Transverse colon (tissue), 4 donors: ENCODE measurements at places on chromosomes 5 and 9. TPM values are rescaled to one million over a fixed set of nuclear protein-coding genes. Genes with fewer than 3 reads are reported as not detected.
A peak's percentile ranks its signal among the peaks of the same experiment; 100 is the strongest.

The CCDC107 gene
- 32.0 TPM for total RNA-seq

- peak; percentile 66 for DNase-seq
- H3K27me3 ChIP-seq, result no peaks in the 10 kb centered on the region
- no peak overlapping the region for H3K4me3 ChIP-seq
- H3K36me3 ChIP-seq, result no peaks in the 10 kb centered on the region
These were observed 37.4 kb downstream of the WWC1 start for GRCh38 chr5:168328814-168329213.

DNA sequence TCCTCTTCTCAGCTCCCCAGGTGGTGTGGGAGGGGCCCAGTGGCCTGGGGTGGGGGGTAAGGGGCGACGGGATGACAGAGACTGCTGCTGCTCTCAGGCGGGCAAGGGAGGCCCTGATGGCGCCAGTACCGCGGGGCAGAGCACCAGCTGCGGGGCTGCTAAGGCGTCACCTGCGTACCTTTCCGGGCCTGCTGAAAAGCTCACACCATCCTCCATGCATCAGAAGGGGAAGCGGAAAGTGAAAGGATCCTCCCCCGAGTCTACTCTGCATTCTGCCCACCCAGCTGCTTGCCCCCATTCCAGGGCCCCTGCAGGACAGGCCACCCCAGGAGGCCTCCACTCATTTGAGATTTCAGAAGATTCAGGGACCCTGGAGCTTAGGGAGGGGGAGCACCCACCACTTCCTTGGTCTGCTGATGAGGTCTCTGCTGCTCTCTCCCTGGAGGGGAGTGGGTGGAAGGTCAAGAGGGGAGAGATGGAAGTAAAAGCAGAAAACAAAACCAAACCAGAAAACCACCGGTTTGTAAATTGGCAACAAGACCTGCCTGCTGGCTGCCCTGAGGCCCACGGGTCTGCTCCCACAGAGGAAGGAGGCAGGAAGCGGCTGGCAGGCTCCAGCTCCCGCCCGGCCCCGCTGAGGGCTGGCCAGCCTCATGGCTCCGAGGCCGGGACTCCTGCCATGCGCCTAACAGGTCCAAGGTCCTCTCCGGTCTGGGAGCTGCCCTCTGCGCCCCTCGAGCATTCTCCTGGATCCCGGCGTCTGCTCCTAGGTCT lies 33.6 kb downstream of the PRRT1B start:
- no peaks in the 10 kb centered on the region for H3K36me3 ChIP-seq
- no peak overlapping the region for H3K27ac ChIP-seq
- H3K27me3 ChIP-seq, result no peaks in the 10 kb centered on the region
- DNase-seq, result peak; percentile 35
- no peak overlapping the region for H3K4me3 ChIP-seq

DNA sequence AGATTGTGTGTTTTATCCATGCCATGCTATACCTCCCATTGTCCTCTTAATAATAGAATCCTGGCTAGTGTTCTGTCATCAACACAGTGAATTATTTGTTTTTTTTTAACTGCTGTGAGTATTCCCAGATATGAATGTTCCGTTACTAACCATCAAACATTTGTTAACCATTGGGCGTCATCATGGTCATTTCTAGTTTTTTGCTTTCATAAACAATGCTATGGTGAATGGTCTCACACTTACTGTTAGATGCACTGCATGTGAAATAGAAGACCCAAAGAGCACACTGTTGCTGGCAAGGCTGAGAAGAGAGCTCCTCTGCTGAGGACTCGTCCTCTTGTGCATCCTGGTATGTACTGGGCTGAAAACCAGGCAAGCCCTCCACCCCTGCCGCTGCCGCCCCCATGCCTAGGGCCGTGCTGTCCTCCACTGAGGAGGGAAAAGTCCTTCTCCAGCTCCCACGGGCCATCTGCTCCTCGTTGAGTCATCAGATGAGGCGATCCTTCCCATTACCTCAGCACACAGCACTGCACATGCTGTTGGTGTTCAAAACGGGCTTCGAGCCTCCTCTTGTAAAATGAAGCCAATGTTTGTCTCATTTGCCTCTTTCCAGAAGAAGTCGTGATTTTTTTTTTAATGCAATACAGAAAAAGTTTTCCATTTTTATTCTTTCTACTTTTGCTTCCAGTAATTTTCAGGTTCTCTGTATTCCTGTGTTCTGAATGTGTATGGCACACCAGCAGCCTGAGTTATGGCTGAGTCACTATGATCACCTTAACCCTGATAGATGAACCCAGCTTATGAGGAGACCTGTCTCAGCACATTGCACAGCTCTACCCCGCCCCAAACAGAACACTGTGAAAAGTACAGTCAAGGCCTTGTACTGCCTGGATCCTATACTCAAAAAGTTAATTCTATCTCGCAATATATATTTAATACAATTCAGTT lies 219.0 kb downstream of the AOPEP start:
- H3K27me3 ChIP-seq, result no peaks in the 10 kb centered on the region
- H3K27ac ChIP-seq, result peak overlapping the region; percentile 71
- H3K36me3 ChIP-seq, result no peaks in the 10 kb centered on the region
- peaks cover 44% of the 10 kb centered on the region for H3K4me1 ChIP-seq
- H3K4me3 ChIP-seq, result no peak overlapping the region

DNA sequence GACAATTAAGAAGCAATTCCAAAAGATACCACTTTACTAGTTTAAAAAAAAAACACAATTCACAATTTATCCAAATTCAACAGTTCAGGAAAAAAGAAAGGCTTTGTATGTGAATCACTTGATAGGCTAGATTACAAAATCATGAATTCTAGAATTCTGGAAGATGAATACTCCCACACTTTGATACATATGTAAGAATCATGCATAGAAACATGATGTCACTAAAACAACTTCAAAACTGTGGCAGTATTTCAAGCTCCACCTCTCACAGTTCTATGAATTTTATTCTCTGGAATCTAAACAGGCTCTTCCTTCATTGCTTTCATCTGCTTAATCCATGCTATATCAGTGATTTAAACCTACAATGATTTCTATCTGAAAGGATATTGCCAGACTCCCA lies 51.0 kb downstream of the GNAQ start:
- no peak overlapping the region for H3K4me3 ChIP-seq
- H3K4me1 ChIP-seq, result peaks cover 48% of the 10 kb centered on the region
- H3K36me3 ChIP-seq, result no peaks in the 10 kb centered on the region
- DNase-seq, result no peak
- H3K27ac ChIP-seq, result peak overlapping the region; percentile 82

GRCh38 chr9:79254900-79255650 lies 316.7 kb upstream of the TLE4 start:
- no peak for DNase-seq
- peaks cover 39% of the 10 kb centered on the region for H3K27me3 ChIP-seq
- H3K4me3 ChIP-seq, result no peak overlapping the region
- no peak overlapping the region for H3K27ac ChIP-seq

DNA sequence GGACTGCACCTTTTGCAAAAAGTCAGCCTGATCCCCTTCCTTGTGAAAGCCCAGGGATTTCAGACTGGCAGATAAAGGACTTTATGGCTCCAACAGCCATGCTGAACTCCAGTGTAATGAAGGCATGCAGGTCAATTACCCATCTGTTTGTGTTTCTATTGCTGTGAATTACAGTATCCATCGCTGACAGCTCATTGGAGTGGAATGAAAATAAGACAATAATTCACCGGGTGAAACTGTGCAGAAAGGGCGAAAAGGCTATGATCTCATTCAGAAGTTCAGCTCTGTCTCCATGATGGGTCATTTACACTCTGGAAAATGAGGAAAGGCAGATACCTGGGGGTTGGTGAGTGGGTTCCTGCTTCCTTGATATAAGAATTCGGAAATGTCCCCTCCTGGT lies 148.0 kb downstream of the BRINP1 start:
- H3K4me3 ChIP-seq, result no peak overlapping the region
- DNase-seq, result no peak
- no peaks in the 10 kb centered on the region for H3K4me1 ChIP-seq
- H3K27ac ChIP-seq, result no peak overlapping the region
- H3K27me3 ChIP-seq, result no peaks in the 10 kb centered on the region
- no peaks in the 10 kb centered on the region for H3K36me3 ChIP-seq

- no peak for DNase-seq
- H3K4me3 ChIP-seq, result no peak overlapping the region
- peaks cover 97% of the 10 kb centered on the region for H3K27me3 ChIP-seq
- no peaks in the 10 kb centered on the region for H3K36me3 ChIP-seq
- H3K27ac ChIP-seq, result no peak overlapping the region
- H3K4me1 ChIP-seq, result peaks cover 4% of the 10 kb centered on the region
These were observed 98.5 kb upstream of the LMX1B start for GRCh38 chr9:126515001-126515872.
